ENCODE measurements at places on chromosomes 11 and 22.

DNA sequence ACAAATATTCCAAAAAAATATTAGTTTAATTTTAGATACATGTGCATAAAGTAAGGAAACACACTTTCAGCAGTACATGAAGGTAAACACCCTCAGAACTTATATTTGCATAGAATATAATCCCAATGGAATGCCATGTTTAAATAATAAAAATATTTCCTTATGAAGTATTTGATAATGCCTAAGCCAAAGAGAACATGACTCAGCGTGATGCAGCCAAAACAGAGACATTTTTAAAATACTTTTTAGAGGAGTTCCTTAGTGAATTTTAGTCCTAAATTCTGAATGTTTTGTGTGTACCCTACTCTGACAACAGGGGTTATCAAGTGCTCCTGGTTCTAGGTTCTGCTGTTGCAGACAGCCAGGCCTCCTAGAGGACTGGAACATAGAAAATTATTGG lies 39.1 kb upstream of the POU2AF2 start:
- DNase-seq: no peak

DNA sequence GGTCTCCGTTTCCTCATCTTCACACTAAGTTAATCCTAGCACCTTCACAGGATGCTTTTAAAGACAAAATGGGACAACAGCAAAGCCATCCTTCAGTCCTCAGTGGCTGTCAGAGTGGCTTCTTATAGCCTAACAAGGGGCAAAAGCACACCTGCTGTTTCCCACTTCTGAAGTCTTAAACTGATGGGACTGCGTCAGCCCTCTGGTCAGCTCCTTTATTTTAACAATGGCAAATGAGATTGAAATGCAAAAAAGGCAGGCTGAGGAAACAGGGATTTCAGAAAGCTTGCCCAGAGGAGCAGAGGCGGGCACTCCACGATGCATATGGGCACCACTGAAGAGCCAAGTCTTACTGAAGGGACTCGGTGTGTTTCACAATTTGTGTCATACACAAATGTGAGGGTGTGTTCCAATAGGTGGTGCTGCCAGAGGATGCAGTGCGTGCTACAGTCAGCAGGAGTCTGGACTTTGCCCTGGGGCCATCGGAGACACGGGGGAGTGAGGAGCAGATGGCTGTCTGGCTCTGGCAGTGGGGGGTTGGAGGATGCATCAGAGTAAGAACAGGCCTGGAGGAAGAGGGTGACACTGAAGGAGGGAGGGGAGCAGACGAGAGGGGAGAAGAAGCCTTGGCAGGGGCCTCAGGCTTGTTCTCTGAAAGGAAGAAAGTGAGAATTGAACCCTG lies 47.3 kb downstream of the TENM4 start:
- no peak for DNase-seq

DNA sequence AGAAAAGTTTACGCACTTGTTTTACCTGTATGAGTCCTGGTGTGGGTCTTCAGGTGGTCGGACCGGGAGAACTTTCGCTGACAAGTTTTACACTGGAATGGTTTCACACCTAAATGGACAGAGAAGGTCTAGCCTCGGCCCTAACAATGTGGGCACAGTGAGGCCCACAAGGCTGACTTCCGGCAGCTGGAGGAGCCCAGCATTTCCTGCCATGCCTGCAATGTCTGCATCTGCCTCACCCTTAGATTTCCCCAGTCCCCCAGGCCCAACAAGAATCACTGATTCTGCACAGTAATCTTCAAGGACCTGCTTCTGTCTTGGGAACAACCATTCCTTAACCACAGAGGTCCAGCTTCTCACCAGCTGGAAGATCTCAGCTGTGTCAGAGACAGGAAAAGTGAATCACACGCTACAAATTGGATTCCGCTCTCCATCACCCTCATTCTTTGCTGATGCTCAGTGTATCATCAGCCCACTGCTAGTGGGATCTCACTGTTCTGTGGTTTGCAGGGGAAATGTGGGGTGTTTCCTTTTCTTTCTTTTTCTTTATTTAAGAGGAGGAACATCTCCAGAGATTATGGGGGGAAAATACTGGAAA lies 43.3 kb downstream of the WT1 start:
- DNase-seq: no peak

GRCh38 chr11:27209562-27210005 lies 153.4 kb downstream of the CCDC34 start:
- no peak for DNase-seq

DNA sequence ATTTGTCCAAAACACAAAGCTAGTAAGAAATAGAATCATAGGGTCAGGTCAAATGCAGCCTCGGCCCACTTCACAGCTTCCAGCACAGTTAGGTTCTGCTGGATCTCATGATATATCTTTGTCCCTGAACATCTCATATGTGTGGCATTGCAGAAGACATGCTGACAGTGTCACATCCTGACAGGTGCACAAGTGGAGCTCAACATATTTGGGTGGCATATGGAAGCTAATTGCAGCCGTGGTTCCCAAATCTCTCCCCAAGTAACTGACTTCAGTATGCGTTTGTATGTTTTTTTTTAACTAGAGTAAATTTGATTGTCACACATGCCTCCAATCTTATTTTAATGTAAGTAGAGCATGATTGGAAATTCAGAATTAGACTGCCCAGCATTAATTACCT lies 33.4 kb downstream of the NAV2 start:
- no peak for DNase-seq

DNA sequence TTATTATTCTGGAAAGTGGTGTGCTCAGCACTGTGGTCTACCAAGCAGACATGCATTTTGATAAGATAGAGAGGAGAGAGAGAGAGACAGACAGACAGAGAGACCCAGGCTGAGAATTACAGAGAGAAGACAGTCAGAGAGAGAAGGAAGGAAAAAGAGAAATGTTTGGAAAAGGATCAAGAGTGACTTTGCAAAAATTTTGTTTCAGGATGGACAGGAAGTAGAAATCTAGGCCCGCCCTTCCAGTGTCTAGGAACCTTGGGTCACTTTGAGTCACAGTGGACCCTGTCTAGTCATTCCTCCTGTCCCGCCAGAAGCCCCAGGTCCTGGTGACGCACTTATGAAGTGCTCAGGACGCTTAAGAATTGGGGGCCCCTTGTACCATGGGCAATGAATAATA lies 166.7 kb downstream of the ST3GAL4 start:
- no peak for DNase-seq

DNA sequence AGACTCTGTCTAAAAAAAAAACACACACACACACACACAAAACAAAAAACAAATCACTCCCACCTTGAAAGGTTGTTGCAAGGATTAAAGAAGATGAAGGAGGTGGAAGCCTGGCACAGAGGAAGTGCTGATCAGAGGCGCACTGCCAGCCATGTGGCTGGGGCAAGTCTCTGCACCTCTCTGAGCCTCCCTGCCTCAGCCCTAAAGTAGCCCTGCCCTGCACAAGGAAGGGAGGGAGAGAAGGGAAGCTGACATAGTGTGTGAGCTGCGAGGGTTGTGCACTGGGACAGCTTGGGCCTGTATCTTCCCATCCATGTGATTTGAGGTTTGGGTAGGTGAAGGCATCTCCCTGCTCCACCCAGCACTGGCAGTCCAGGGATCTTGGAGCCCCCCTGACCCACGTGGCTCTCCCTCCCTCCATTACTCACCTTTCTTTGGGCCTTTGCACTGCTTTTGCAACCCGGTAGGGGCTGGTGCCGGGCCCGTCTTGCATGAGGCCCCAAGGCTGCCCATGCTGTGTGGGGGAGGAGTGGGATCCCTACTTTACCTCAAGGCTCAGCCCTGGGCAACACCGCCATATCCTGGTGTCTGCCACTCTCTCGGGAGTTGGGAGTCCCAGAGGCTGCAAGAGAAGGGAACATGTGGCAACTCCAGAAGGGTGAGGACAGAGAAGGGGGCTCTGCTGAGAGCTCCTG lies 30.5 kb downstream of the IFT27 start:
- DNase-seq: no peak

GRCh38 chr22:20624161-20624616 lies 116.8 kb downstream of the MED15 start:
- DNase-seq: no peak

GRCh38 chr11:79258576-79258975 lies 182.3 kb downstream of the TENM4 start:
- no peak for DNase-seq

DNA sequence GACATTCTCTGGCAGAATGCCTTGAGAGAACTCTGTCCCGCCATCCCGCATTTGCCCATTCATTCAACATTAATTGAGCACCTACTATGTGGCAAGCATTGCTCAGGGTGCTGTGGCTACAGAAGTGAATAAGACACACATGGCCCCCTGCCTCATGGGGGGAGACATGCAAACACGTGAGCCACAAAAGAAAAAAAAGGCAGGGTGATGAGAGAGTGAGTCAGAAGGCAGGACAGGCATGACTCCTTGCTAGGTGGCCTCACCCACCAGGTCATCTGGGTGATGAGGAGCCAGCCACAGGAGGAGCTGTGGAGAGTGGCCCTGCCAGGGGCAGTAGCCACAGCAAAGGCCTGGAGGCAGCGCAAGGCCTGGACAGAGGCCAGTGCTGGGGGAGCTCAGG lies 4.9 kb downstream of the CHRM4 start:
- no peak for DNase-seq

GRCh38 chr11:377174-377865 lies 8.0 kb downstream of the B4GALNT4 start:
- DNase-seq: no peak

- DNase-seq: no peak
Measured at GRCh38 chr11:135033540-135033939, 621.5 kb upstream of the B3GAT1 start.

DNA sequence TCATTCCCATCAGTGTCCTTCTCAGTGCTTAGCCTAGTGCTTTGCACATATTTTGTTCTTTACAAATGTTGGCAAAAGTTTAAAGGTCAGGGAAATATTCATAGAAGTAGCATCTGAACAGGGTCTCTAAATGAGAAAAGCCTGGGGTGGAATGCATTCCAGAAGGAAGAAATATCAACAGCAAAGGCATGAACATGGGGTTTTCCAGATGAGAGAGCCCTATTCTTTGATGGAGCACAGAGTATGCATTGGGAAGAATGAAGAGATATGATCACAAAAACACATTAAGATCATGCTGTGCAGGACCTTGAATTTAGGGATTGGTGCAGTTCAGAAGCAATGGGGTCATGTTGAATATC lies 140.2 kb downstream of the SNX19 start:
- DNase-seq: no peak

GRCh38 chr11:72037554-72038311 lies 39.0 kb downstream of the IL18BP start:
- DNase-seq: no peak

DNA sequence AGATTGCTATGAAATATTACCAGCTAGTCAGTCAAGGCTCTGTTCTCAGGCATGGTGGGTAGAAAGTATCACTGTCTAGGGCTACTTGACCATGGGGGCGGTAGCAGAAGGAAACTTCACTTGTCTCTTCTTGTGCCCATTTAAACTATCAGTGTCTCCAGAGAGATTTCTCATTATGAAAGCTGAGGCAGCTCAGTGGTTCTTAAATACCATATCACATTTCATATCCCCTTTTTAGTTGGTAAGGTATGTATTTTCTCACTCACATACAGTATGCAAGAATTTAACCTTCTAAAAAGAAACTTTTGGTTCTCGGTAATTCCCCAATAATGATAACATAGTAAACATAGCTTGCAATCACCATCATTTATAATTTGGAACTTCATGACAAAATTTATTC lies 1180.0 kb upstream of the TENM4 start:
- no peak for DNase-seq

- DNase-seq: no peak
Measured at GRCh38 chr22:36658900-36659299, 44.7 kb downstream of the CACNG2 start.

DNA sequence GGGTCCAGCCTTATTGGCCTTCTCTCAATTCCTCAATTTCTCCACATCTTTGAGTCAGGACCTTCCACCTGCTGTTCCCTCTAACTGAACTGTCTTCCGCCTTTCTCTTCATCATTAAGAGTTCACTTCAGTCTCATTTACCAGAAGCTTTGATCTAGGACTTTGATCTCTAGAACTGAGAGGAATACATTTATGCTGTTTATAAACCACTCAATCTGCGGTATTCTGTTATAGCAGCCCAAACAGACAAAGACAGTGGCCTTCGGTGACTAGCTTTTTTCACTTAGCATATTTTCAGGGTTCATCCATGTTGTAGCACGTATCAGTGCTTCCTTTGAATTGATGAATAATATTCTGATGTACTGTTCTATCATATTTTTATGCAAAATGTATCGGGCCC lies 10.5 kb downstream of the CLPB start:
- no peak for DNase-seq

GRCh38 chr11:17736930-17737817 lies 2.6 kb downstream of the KCNC1 start:
- no peak for DNase-seq

DNA sequence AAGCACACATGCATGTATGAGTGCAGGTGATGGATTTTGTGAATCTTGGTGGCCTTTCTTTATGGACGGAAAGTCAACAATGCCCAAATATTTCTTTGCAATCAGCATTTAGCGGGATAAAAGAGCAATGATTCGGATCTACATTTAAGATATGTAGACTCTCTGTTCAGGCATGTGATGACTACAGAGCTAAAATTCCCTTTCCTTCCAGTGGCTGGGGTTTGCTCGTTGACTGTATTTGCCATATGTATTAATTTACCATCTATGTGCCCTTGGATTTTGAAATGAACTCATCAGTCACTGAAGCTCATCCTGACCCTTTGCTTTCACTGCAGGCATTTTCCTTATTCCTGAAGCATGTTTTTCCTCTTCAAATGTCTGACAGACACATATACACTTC lies 13.6 kb downstream of the BLID start:
- no peak for DNase-seq

DNA sequence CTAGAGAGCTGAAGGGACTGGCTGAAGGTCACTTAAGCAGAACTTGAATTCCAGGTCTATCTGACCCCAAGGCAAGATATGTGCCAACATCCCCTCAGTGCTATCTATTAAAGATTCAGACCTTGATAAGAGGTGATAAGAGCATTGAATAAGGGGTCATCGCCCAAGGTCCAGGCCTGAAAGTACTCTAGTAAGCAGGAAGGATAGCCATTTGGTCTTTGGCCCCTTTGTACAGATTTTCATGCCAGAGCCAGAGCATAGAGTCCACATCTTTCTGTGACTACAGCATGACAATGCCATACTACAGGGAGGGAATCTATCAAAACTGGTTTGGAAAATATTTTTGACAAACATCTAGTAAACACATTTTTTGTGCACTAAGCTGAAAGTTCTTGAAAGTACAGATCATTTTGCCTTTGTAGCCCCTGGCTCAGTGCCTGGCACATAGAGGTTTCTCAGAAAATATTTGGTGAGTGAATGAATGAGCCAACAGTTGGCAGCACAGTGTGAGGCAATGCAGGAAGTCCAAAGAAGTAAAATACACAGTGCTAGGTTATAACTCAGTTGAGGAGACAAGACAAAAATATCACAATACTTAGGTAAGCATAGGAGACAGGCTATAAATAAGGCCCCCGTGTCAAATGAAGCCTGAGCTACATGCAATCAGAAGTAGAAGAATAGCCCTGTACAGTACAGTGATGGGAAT lies 15.1 kb upstream of the RRAS2 start:
- DNase-seq: no peak

- no peak for DNase-seq
Measured at GRCh38 chr11:65445604-65446445, 23.2 kb downstream of the NEAT1 start.

Data from esophagus squamous epithelium (tissue), 5 donors.